ENCODE measurements at places on chromosomes 5 and 9.

DNA sequence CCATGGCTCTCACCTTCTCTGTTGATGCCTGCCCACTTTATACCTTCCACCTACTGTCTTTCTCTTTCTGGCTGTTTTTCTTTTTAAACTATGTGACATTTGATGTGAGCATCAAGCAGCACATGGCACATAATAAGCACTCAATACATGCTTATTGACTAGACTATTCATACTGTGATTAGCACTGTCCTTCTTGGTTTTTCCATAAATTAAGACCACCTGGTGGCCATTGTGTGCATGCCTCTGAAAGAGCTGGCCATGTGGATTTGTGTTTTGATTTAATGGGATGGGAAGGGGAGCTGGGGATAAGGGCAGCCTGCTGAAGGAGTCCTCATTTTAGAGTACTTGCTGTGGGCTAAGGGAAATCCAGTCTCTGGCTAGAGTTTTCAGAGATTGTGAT is 79.4 kb downstream of the ARHGEF28 start:
- no peak for DNase-seq

DNA sequence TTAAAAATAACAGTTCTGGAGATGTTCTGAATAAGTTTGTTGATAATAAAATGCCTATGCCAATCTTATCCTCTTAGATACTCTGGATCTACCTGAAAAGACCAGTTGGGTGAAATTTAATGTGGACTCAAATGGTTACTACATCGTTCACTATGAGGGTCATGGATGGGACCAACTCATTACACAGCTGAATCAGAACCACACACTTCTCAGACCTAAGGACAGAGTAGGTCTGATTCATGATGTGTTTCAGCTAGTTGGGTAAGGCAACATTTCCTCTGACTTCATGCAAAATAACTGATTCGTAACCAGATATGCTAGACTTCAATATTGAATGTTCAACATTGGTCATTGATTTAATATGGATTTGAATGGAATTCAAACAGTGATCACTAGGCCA is 27.0 kb downstream of the ERAP2 start:
- no peak for DNase-seq

DNA sequence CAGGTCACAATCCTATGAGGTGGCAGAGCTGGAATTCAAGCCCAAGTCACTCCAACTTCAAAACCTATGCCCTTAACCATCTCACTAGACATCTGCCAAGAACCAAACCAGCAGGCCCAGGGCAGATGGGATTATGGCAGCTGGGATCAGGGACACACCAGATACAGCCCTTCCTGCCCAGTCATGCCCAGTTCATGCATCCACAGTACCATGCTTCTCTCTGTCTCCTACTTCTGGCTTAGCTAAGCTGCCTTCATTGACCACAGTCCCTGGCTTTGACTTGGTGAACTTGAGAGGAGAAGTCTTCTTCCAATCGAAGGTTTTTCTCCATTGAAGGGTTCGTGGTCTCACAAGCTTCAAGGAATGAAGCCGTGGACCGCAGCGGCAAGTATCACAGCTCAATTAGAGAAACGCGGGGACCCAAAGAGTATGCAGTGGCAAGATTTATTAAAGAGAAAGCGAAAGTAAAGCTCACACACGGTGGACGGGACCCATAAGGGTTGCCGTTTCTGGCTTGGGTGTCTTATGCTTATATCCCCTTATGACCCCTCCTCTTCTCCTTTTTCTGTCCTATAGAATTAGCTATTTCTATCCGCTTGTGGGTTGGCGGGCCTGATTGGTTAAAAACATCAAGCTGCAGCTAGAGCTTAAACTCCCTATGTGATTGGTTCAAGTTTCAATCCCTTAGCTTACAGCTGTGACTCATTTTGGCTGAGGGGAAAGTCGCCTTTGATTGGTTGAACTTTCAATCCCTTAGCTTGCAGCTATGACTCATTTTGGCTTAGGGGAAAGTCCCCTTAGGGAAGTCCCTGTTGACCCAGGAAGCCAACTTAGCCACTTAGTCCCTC is 101.2 kb downstream of the TRIM36 start:
- DNase-seq: no peak

GRCh38 chr5:135446615-135447014 is 533 bp downstream of the DCANP1 start:
- no peak for DNase-seq

- no peak for DNase-seq
These were observed 47.6 kb downstream of the PDCD1LG2 start for GRCh38 chr9:5557606-5558587.

GRCh38 chr9:116269250-116269649 is 115.7 kb downstream of the PAPPA start:
- DNase-seq: no peak

DNA sequence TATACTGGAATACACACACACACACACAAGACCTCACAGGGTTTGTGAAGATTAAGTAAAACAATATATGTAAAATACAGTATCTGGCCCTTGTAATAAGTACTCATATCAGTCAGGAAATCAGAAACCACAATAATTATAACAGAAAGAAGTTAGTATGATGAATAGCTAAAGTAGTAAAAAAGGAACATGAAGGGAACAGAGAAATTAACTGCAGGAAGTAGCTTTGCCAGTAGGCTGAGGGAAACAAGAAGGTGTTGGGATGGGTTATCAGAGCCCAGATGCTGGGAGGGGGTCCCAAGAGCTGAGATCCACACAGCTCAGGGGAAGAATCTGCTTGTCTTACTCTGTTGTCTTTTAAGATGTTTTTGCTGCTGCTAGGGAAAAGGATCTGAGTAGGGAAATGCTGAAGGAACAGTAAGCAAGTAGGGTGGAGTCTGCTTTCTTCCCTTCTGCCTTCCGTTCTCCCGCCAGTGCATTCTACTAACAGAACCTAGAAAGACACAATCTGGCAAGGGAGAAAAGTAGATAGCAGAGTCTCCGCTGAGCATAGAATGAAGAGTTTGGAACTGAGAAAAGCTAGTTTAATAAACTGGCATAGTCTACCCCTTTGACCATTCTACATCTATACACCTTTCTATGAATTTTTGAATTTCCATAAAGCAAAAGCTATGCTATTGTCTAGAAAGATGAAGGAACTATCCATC is 55.3 kb upstream of the ALDH1A1 start:
- no peak for DNase-seq

DNA sequence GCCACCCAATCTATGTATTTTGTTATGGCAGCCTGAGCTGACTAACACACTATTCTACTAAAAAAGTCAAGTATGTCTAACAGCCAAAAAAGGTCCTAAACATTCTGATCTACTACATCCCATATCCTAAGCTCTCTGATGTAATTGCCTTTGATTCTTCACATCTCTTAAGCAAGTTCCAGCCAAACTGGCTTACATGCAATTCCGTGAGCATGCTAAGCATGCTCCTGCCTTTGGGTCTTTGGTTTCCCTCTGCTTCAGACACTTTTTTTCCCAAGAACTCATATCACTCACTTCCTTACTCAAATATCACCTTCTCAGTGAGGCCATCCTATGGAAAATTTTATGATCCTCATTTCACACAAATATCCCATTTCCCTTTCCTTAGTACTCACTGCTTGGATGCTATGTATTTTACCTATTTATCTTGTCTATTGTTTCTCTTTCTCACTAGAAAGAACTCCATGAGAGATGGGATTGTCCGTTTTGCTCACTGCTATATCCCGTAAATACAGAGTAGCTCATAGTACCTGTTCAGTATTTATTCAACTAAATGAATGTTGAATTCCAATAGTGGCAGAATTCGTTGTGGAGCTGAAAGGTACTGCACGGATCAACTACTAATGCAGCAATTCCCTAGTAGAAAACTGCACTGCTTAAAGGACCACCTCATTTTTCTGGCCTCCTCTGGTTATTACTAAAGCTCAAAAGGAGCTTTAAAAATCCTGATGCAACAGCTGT is 2.3 kb upstream of the SLC12A2 start:
- no peak for DNase-seq
